HS-5 (cell line): ENCODE measurements at places on chromosomes 5 and 9.

DNA sequence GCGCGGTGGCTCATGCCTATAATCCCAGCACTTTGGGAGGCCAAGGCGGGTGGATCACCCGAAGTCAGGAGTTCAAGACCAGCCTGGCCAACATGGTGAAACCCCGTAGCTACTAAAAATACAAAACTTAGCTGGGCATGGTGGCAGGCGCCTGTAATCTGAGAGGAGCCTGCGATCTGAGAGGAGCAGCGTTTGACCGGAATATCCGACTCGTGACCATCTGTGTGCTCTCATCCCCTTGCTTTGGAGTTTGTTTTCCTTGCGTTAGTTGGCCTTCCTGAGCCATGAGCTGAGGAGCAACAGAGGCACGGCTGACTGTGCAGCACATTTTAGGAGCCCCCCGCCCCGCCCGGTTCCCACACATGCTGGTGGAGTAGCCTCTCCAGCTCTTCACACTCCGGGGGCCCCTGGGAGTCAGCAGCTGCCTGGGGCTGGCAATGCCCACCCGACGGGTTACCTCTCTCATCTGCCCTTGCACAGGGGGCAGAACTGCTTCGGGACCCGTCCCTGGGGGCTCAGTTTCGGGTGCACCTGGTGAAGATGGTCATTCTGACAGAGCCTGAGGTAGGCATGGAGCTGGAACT is 3.0 kb downstream of the ADAMTS13 start:
- no peak for DNase-seq

GRCh38 chr5:5483880-5484598 is 61.6 kb downstream of the ICE1 start:
- DNase-seq = no peak

- DNase-seq = no peak
Observed at GRCh38 chr5:142834504-142834903, 64.3 kb downstream of the ARHGAP26 start.

- no peak for DNase-seq
Observed at GRCh38 chr5:67619636-67620035, 423.0 kb upstream of the CD180 start.

DNA sequence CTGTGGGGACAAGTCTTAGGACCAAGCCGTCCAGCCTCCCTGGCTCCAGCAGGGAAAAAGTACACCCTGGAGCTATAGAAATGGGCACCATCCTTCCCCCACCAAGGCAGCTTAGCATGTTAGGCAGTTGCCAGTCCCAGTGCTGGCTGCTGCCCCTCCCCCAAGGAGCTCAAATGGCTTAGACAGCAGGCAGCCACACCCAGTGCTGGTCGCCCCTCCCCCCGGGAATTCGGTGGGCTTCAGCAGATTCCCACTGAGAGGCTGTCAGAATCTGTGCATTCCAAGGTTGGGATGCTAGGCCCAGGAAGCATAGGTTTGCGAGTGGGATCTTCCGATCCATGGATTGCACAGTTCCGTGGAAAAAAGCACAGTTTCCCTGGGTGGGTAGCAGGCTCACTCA is 105.2 kb upstream of the ITGA1 start:
- DNase-seq = no peak

- no peak for DNase-seq
Observed at GRCh38 chr9:136588663-136589464, 43.0 kb upstream of the NOTCH1 start.

GRCh38 chr9:94933511-94933828 is 207.0 kb downstream of the AOPEP start:
- DNase-seq = no peak

DNA sequence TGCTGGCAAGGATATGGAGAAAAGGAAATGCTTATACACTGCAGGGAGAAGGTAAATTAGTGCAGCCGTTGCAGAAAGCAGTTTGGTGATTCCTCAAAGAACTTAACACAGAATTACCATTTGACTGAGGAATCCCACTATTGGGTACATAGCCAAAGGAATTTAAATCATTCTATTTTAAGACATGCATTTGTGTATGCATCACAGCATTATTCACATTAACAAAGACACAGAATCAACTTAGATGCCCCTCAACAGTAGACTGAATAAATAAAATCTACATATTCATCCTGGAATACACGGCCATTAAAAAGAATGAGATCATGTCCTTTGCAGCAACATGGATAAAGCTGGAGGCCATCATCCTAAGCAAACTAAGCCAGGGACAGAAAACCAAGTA is 510.1 kb upstream of the CDH9 start:
- DNase-seq = no peak

DNA sequence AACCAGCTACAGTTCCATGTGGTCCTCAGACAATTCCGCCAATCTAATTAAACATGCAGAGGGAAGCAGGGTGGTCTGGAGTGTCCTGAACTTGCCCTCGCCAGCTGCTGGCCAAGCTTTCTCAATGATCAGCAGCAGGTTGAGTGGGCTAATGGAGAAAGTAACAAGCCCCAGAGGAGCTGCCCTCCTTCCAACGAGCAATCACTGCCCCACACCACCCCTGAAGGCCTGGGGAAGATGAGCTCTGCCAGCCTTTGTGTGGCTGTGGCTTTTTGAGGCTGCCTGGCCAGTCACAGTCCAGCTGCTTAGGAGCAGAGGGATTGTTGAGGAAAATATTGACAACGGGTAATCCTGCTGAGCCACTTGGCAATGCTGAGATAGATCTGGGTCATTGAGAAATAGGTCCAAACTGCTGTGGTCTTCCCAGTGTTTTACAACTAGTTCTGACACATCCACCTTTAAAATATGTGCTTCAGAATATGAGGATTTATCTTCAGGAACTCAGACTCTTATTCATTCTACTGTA is 107.3 kb downstream of the CD180 start:
- DNase-seq = no peak
